ENCODE measurements at places on chromosomes 5 and 9. TPM values are rescaled to one million over a fixed set of nuclear protein-coding genes. Genes with fewer than 3 reads are reported as not detected.

Gene ADAMTSL2
- total RNA-seq: 1.8 TPM

Gene HAPLN1
- 1.3 TPM for total RNA-seq

Gene FOXD4
- 0.05 TPM for total RNA-seq

Gene RNF183
- total RNA-seq: not detected

DNA sequence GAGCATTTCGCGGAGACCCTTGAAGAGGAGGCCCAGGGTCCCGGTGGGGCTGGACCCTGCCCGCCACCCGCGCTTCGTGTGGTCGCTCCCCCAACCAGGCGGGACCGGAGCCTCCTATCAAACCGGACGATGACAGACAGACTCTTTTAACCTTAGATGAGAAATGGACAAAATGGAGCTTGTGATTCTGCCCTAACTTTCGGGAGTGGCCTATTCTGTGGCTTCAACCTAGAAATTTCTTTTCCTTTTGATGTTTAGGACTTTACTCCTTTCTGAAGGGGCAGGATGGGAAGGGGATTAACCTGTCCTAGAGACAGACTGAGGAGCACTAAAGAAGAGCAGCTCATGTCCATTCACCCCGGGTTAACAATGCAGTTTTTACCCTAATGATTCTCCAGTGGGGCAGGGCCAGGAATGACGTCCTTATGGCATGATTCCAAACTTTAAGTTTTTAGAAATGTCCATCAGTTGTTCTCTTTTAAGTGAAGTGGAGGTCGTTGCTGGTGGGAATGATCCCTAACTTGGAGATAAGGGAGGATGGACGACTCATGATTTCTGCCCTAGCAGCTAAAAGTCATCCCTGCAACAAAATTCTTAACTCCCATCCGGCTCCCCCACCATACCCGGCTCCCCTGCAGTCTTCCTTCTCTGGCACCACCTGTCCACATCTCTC is 1.0 kb downstream of the NIPSNAP3A start:
- no peak for DNase-seq
- H3K27ac ChIP-seq: peak overlapping the region; percentile 86

- no peaks in the 10 kb centered on the region for H3K36me3 ChIP-seq
- DNase-seq: no peak
- H3K4me1 ChIP-seq: peaks cover 16% of the 10 kb centered on the region
- H3K4me3 ChIP-seq: no peak overlapping the region
- H3K27me3 ChIP-seq: no peaks in the 10 kb centered on the region
- no peak overlapping the region for H3K27ac ChIP-seq
Observed at GRCh38 chr5:76294573-76294972, 108.5 kb upstream of the IQGAP2 start.

- H3K4me1 ChIP-seq: peaks cover 92% of the 10 kb centered on the region
- DNase-seq: peak; percentile 69
- H3K27ac ChIP-seq: peak overlapping the region; percentile 59
- H3K4me3 ChIP-seq: no peak overlapping the region
- H3K27me3 ChIP-seq: no peaks in the 10 kb centered on the region
- H3K36me3 ChIP-seq: peaks cover 1% of the 10 kb centered on the region
Observed at GRCh38 chr9:33139421-33140228, 27.5 kb downstream of the B4GALT1 start.

- H3K27ac ChIP-seq: no peak overlapping the region
- no peaks in the 10 kb centered on the region for H3K4me1 ChIP-seq
- no peaks in the 10 kb centered on the region for H3K27me3 ChIP-seq
- no peak overlapping the region for H3K4me3 ChIP-seq
Observed at GRCh38 chr5:94869921-94870320, 251.5 kb downstream of the SLF1 start.

DNA sequence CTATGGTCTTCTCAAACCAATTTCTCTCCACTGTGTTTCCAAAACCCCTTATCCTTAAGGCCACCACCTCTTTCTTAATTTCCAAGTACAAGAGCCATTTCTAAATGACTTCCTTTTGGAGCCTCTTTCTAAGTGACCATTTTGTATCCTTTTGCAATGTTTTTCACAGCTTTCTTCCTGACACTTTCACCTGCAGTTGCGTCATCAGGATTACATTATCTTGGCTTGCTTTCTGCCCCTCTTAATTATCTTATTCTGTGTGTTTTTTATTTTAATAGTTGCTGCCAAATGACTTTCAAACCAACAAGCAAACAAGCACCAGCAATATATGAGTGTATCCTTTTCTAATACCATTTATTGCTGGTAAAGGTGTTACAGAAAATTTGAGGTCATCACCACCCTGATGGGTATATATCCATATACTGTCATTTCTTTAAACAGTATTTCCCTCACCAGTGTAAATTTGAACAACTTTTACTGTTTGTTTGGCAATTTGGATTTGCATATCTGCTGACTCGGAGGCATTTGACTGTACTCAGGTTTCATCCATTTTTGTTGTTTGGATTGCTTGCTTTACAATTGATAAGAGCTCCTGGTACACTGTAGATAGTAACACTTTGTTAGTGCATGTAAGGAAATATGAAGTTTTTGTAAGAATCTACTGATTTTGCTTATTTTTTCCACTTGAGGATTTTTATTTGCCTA is 5.4 kb upstream of the ANXA1 start:
- H3K27ac ChIP-seq: no peak overlapping the region
- H3K36me3 ChIP-seq: no peaks in the 10 kb centered on the region
- DNase-seq: no peak
- no peak overlapping the region for H3K4me3 ChIP-seq
- H3K27me3 ChIP-seq: no peaks in the 10 kb centered on the region
- H3K4me1 ChIP-seq: no peaks in the 10 kb centered on the region
